SK-N-SH (cell line): ENCODE measurements at places on chromosomes 16 and 17.

DNA sequence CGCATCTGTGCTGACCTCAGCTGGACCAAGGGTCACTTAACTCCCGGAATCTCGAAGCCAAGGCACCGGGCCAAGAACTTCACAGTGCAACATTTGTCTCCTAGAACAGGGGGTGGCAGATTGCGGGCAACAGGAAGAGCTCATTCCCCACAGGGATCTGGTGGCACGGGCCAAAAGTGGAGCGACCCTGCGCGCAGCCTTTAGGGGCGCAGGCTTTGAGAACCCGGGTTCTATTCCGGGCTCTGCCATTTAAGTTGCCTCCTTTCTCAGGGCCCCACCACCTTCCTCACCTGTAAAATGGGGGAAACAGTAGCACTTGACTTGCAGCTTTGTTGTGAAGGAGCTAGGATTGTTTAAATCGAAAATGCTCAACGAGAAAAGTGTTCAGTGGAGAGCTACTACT lies 651 bp downstream of the SHMT1 start:
- peak; percentile 70 for DNase-seq

- no peak for DNase-seq
These were observed 34.1 kb downstream of the SNX29 start for GRCh38 chr16:12010388-12011251.

- no peak for DNase-seq
These were observed 2.3 kb upstream of the DCXR start for GRCh38 chr17:82039695-82040299.

DNA sequence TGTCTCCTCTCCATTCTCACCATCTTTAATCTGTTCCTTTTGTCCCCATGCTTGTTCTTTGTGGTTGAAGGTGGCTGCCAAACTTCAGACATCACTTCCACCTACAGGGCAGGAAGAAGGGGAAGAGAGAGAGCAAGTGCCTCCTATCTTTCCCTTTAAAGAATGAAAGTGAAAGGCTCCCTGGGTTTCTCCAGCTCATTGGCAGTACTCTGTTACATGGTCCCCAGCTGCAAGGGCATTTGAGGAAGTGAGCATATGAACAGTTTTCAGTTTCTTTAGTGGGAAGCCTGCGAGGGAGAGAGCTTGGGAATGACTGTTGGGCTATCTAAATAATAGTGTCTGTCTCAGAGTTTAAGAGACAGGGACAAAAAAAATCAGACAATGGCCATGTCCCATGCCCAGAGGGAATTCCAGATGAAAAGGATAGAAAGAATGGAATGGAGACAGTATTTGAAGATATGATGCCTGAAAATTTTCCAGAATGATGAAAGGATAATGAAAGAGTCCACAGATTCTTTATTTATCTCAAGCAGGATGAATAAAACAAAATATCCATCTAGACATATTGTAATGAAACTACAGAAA lies 159.9 kb downstream of the LGALS9B start:
- no peak for DNase-seq
